ENCODE measurements at places on chromosomes 12 and 14.

DNA sequence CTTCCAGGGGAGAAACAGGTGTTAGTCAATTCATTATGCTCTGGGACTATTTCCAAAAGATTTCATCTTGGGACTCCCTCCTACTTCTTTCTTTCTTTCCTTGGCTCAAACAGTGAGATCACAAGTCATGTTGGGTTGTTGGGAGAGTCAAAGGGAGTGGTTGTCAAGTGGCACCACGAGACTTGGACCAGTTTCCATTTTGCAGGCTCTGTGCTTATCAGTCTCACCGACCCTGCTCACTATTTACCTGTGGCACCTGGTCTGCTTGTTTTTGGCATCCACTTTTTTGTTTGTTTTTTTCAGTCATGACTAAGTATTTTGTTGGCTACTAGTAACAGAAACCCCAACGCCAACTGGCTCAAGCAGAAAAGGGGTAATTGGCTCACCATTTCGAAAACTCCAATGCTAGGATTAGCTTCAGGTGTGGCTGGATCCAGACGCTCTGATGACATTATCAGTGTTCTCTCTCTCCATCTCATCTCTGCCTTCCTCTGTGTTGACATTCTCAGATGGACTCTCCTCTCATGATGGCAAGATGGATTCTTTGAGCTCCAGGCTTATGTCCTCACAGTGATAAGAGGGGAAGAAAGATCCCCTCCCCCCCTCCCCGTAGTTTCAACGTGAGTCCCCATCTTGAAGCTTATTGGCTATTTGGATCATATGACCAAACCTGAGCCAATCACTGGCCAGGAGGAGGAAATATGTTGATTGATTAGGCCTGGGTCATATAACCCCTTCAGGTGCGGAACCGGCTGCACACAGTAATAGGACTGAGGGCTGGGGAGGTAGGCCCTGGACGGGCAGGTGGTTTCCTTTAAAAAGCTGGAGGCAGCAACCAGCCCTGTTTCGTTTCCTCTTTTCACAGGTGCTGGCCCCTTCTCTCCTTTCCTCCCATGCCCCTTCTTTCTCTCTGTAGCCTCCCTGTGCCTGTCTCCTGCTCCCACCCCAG, 84.2 kb downstream of the AACS start:
- no peak for DNase-seq

GRCh38 chr14:96368534-96368933, 5.2 kb downstream of the GSKIP start:
- no peak for DNase-seq

- no peak for DNase-seq
Measured at GRCh38 chr14:61472011-61472672, 150.8 kb downstream of the PRKCH start.

DNA sequence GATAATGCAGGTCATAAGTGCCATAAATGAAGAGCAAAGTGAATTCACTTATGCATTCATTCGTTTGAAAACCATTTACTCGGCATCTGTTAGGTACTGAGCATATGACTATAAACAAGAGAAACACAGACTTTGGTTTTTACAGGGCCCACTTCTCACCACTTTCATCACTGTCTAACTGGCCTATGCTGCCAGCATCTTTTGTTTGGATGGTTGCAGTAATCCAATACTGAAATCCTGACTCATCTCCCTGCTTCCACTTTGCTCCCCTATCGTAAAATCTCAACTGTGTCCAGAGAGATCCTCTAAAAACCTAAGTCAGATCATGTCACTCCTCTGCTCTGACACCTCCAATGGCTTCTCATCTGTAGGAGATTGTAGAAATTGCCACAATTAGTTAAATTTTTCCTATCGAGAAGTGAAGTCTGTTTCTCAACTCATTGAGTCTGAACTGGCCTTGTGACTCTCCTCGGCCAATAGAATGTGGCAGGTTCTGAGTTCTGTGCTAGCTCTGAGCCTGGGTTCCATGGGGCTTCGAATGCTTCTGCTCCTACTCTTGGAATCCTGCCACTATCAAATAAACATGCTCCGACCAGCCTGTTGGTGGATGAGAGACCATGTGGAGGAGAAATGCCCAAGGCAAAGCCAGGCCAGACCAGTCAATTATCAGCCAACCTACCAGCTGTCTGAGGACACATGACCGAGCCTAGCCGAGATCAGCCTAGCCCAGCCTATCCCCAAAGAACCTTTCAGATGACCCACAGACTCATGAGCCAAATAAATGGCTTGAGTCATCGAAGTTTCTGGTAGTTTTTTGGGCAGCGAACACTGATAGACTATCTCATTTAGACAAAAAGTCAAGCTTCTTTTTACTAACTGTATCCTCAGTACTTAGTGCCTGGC, 2.2 kb upstream of the BATF start:
- DNase-seq: no peak

DNA sequence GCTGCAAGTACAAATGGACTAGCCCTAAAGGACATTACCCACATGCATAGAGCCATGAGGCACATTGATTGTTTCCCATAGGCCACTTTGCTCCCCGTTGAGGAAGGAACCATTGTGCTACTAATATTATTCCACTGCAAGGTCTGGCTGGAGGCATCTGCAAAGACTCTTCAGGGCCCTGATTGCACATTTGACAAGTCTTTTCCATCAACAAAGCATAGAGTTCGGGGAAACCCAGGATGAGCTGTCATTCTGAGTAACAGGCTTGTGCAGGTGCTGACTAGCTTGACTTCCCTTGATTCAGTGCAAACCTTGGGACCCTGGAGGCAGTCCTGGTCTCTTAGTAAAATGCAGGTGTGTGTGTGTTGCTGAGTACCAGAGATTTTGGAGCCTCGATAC, 73.8 kb downstream of the SUSD6 start:
- no peak for DNase-seq

DNA sequence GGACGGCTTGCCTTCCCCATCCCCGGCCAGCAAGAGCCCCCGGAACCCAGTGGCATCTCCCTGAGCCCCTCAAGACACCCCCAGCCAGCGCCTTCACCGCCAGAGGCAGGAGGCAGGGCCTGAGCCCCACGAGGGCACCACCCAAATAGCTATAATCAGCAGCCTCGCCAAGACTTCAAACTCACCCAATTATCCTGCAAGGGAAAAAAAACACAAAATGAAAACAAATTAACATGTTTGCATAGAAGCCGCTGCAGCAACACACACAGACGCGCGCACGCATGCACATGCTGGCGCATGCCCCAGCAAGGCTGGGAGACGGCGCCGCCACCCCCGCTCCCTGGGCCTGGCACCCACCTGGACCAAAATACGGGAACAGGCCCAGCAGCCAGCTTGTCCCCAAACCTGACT, 15.8 kb downstream of the FAM222A start:
- no peak for DNase-seq

DNA sequence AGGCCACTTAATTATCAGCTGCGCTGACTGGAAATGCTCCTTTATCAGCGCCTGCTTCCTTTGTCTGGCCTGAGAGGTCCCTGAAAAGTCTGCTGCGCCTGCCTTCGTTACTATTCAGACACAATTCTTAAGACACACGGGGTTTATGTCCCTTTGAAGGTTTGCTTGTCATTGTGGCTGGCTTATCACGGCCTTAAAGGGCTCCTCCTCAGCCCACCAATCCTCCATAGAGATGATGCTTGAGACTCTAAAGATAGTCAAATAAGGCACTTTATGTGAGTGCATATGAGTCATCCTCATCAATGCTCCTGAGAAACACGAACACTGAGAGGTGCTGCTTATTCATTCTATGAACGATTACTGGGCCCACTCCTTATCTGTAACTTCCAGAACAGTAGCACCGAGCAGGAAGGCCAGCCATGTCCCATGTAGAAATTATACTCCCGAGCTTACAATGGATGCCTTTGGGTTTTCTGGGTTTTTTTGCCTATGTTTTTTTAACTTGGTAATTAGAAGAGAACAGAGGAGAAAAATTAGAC, 1268.2 kb upstream of the TMEM132C start:
- DNase-seq: no peak

GRCh38 chr12:124829708-124830304, 33.9 kb downstream of the SCARB1 start:
- no peak for DNase-seq

- DNase-seq: no peak
Measured at GRCh38 chr12:5102261-5102789, 58.6 kb downstream of the KCNA5 start.

GRCh38 chr12:77113971-77114370, 48.6 kb upstream of the E2F7 start:
- no peak for DNase-seq

DNA sequence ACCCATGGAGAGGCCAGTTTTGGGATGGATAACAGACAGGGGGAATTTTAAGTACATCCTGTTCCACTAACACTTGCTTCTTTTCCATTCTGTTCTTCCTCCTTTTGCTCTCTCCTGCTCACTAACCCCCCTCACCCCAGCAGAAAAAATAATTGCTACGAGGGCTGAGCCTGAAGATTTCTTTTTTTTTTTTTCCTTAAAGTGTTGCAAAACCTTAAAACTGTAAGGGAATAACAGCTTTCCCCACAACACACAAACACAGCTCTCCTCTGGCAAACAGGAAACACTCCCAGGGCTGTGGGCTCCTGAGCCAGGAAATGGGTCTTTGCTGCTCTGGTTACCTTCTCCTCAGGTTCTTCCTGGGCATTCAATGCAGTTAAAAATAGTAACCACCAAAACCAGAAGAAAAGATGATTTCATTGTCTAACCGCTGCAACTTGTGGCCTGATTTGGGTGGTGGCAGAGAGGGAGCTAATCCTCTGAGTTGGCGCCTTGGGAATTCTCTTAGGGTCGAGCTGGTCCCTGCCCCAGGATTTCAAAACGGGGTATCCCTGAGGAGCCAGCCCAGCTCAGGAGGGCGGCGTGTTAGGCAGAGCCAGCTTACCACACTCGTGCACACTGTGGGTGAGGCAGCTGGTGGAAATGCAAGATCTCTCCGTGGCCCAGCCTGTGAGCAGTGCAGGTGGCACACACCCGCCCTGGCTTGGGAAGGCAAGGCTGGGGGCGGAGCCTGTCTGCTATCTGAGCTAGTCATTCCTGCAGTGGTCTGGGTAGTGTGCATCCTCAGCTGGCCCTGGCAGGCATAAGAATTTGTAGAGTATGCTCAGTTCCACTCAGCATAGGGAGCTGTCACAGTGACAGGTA, 17.1 kb upstream of the EMP1 start:
- DNase-seq: no peak

DNA sequence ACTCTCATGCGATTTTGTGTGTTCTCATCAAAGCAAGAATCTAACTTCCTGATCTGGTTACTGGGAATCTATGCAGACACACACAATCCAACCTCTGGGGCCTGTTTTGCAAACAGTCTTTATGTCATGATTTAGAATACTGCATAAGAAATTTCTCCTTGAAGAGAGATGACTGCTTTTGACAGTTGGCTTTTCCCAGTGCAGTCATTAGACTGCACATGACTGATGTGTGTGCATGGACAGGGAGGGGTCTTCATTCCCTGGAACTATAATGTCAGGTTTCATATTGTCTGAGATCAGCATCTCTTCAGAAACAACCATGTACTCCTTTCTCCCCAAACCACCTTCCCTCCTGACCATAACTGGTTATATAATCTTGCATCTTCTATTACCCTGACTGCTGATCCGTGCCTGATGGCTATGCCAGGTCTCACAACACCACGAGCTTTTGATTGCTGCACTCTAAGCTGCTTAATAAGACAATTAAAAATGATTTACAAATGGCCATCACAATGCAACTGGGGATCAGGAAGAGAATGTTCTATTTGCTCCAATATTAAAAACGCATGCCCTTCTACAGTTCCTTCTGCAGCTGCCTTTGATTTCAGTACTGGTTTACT, 995.4 kb downstream of the NRXN3 start:
- DNase-seq: no peak

GRCh38 chr12:76259660-76260389, 88.4 kb downstream of the BBS10 start:
- no peak for DNase-seq

DNA sequence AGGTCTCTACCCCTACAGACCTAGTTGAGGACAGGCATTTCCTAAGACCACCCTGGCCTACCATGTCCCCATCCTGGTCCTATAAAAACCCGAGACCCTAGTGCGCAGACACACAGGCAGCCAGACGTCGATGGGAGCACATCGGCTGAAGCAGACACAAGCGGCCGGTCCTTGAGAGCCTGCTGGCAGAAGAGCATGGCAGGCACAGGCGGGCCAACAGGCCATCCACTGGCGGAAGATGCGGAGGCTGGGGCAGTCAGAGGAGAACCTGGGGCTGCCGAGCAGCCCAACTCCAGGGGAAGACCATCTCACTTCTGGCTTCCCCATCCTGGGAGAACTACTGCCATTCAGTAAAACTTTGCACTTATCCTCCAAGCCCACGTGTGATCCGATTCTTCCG, 396.8 kb downstream of the AEBP2 start:
- DNase-seq: no peak

- DNase-seq: no peak
Measured at GRCh38 chr12:31041033-31041564, 32.6 kb upstream of the DDX11 start.

DNA sequence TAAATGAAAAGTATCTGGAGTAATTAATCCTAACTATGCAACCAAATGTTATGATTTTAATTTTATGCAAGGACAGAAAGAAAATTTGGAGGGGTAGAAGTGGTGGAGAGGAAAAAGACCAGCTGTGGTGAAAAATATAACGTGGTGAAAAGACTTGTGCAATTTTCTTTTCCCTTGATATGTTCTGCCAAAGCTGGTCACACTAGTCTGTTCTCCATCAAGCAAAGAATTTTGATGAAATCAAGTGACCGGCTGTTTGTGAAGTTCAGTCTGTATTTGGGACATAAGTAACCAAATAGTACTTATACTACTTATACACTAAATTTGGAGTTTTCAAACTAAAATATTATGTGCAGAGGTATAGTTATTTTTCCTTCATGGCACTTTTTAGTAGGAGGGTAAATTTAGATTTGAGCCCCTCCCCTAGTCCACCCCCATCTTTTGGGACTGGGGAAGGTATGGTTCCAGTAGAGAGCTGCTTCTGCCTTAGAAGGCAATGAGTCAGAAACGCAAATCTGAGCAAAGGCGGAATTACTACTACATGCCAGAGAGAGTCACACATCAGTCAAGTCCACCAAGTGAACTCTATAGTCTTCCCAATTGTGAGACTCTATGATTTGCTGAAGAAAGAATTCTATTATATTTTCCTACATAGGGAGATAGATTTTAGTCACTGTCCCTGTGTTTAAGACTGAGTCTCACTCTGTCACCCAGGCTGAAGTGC, 229.7 kb downstream of the SLC25A21 start:
- DNase-seq: no peak

GRCh38 chr12:18578191-18578590, 159.6 kb downstream of the PLCZ1 start:
- DNase-seq: no peak

- no peak for DNase-seq
Measured at GRCh38 chr14:27945512-27945911, 821.1 kb upstream of the FOXG1 start.

DNA sequence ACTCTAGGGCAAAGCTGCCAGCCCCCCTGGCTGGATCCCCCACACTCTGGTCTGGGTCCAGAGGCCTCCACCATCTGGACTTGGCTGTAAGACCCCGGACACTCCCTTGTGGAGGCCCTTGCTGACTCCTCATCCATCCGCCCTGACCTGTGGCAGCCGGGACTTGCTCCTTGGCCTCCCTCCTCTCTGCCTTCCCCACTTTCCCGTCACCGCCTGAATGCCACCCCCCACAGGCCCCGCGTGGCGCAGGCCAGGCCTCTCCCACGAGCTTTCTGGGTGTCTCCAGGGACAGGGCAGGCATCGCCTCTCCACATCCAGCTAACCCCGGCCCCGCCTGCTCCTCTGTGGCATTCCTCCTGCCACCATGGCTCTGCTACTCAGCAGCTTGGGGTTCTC, 14.1 kb downstream of the JAG2 start:
- DNase-seq: no peak

All from NCI-H1930 (cell line).